ENCODE measurements at places on chromosomes 12 and 14.

DNA sequence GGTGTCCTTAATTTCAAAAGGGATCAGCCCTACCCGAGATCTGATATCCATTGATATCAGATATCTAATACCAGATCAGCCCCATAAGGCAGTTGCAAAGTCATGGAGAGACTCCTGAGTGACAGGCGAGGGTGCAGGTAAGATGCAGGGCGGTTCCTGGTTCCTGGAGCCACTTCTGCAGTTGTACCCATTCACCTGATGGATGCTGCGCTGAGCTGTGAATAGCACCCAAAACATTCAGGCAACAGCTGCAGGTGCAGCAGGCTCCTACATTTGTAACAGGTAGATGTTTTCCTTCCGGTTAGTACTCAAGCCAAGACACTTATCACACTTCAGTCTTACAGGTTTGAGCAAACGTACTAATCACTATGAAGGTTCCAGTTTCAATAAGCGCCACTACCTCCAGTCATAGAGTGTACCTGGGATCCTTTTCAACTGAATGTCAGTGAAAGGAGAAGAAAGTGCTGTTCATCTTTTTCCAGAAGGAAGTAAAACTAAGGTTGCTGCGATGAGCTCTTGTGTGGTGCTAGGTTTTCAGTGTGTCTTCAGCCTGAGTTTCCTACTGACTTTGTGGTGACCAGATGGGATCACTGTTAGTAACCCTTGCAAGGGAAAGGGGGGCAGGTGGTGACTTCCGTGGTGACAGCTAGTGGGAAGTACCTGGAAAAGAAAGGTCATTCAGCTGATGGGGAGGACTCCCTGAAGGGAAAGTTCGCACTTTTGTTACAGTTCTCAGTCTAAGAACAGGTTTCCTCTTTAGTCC, 1.9 kb downstream of the ATP6V0A2 start:
- H3K36me3 ChIP-seq = no peaks in the 10 kb centered on the region
- H3K27me3 ChIP-seq = no peaks in the 10 kb centered on the region
- peak overlapping the region; percentile 89 for H3K4me3 ChIP-seq
- DNase-seq = no peak
- no peak overlapping the region for H3K27ac ChIP-seq

- peaks cover 1% of the 10 kb centered on the region for H3K27me3 ChIP-seq
- H3K4me1 ChIP-seq = no peaks in the 10 kb centered on the region
- no peak overlapping the region for H3K4me3 ChIP-seq
- DNase-seq = no peak
Measured at GRCh38 chr12:117695956-117696355, 272.8 kb downstream of the KSR2 start.

- H3K4me1 ChIP-seq = peaks cover 2% of the 10 kb centered on the region
- no peak overlapping the region for H3K4me3 ChIP-seq
- H3K27me3 ChIP-seq = peaks cover 9% of the 10 kb centered on the region
Measured at GRCh38 chr12:128652136-128652751, 171.5 kb downstream of the SLC15A4 start.

DNA sequence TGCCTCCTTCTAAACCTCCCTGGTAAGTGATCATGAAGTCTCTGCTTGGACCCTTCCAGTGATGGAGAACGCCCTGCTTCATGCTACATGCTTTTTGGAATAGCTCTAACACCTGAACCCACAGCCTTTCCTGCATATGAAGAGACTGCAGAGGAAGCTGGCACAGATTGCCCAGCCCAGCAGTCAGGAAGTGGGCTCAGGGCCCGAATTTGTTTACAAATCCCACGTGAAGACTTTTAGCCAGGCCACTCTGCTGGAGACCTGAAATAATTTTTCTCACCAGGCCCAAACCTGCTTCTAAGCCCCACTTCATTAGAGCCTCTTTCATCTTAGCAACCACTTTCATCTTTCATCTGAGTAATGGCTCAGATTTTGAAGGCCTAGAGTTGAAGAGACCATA, 22.9 kb downstream of the RTN1 start:
- H3K4me1 ChIP-seq = peaks cover 9% of the 10 kb centered on the region
- DNase-seq = no peak
- H3K36me3 ChIP-seq = no peaks in the 10 kb centered on the region
- no peaks in the 10 kb centered on the region for H3K27me3 ChIP-seq
- H3K27ac ChIP-seq = no peak overlapping the region

- H3K36me3 ChIP-seq = no peaks in the 10 kb centered on the region
- H3K4me3 ChIP-seq = no peak overlapping the region
- peaks cover 9% of the 10 kb centered on the region for H3K27me3 ChIP-seq
Measured at GRCh38 chr12:55227643-55228042, 6.8 kb downstream of the OR10A7 start.

DNA sequence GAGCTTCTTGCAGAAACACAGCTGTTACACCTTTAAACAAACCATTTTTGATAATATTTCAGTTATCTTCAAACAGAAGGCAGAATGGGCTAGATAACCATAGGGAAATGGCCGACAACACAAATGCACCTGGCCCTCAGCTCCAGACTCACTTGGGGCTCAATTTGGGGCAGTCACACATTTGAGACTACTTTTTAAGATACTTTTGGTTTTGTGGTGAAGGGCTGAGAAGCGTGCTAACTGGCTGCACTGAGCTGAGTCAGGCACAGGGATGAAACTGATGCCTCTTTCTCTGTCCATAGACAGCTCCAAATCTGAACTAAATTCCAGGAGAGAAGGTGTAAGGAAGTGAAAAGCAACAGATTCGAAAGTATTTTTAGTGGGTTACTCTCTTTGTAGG, 18.5 kb upstream of the GRIP1 start:
- no peak overlapping the region for H3K4me3 ChIP-seq
- H3K36me3 ChIP-seq = no peaks in the 10 kb centered on the region
- peaks cover 3% of the 10 kb centered on the region for H3K27me3 ChIP-seq
- no peak for DNase-seq

- no peak overlapping the region for H3K27ac ChIP-seq
- H3K4me1 ChIP-seq = peaks cover 9% of the 10 kb centered on the region
- H3K36me3 ChIP-seq = no peaks in the 10 kb centered on the region
- peak overlapping the region; percentile 60 for H3K4me3 ChIP-seq
- peak; percentile 39 for DNase-seq
Measured at GRCh38 chr14:97025722-97026121, 228.5 kb downstream of the VRK1 start.

- H3K4me1 ChIP-seq = peaks cover 28% of the 10 kb centered on the region
- no peaks in the 10 kb centered on the region for H3K36me3 ChIP-seq
- no peak for DNase-seq
- H3K27me3 ChIP-seq = no peaks in the 10 kb centered on the region
- no peak overlapping the region for H3K4me3 ChIP-seq
Measured at GRCh38 chr12:92078167-92079053, 67.2 kb downstream of the BTG1 start.

GRCh38 chr14:80278293-80279023, 67.2 kb upstream of the DIO2 start:
- no peaks in the 10 kb centered on the region for H3K4me1 ChIP-seq
- no peak overlapping the region for H3K27ac ChIP-seq
- H3K36me3 ChIP-seq = no peaks in the 10 kb centered on the region
- no peak overlapping the region for H3K4me3 ChIP-seq

- no peaks in the 10 kb centered on the region for H3K4me1 ChIP-seq
- H3K4me3 ChIP-seq = no peak overlapping the region
- peaks cover 4% of the 10 kb centered on the region for H3K27me3 ChIP-seq
- no peaks in the 10 kb centered on the region for H3K36me3 ChIP-seq
- no peak overlapping the region for H3K27ac ChIP-seq
Measured at GRCh38 chr14:63296060-63296563, 22.6 kb downstream of the GPHB5 start.

DNA sequence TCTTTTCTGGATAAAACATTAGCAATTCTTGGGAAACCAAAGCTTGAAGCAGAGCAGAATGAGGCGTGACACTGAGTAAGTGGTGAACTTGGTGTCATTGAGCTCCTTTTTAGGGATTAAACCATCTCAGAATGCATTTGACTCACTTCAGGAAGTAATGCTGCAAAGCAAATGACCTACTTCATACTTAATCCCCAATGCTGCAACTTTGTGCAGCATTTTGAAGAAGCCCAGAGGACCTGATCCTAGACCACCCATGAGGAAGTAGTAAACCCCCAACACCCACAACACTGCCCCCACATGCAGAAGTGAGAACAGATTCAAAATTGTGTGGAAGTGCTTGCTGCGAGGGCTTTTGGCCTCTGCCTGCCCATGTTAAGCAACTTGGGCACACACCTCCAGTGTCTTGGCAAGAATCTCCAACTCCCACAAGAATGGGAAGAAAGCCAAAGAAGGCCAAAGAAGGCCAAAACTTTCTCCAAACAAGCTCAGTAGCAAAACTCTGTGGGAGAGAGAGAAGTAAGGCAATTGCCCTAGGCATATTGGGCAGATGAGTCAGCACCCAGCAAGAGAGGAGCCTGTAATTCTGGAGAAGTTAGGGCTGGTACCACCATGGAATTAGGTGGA, 69.2 kb upstream of the ETV6 start:
- no peak overlapping the region for H3K4me3 ChIP-seq
- no peak overlapping the region for H3K27ac ChIP-seq
- DNase-seq = no peak

DNA sequence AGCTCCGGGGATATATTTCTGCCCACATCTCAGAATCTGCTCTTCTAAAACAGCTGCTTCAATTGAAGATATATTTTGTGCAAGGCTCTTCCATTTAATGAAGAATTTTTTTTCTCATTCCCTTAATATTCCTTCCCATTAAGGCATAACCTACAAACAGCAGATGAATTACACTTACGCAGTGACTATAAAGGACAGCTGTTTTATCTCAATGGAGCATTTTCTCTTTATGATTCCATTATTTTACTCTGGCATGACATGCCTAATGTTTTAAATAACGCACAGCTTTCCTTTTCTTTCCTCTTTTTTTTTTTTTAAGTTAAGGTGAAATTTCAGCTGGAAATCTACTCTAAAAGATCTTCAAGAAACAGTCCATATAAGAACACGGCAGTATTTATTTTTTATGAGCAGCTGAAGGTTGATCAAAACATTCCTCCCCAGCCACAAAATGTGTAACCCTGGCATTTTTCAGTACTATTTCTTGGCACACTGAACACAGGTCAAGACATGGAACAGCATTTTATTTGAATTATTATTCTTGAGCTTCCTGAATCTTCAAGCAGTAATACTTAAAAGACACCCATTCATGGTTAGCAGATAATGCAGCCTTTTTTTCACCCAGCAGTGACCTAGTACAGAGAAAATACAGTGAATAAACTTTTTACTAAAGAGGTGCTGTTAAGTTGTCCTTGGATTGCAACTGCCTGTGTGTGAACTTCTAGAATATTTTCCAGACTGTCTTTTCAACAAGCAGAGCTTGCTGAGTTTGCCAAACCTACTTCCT, 118.1 kb upstream of the FOXN3 start:
- H3K27ac ChIP-seq = no peak overlapping the region
- H3K4me1 ChIP-seq = peaks cover 10% of the 10 kb centered on the region
- DNase-seq = no peak
- no peaks in the 10 kb centered on the region for H3K27me3 ChIP-seq
- H3K36me3 ChIP-seq = peaks cover 1% of the 10 kb centered on the region

DNA sequence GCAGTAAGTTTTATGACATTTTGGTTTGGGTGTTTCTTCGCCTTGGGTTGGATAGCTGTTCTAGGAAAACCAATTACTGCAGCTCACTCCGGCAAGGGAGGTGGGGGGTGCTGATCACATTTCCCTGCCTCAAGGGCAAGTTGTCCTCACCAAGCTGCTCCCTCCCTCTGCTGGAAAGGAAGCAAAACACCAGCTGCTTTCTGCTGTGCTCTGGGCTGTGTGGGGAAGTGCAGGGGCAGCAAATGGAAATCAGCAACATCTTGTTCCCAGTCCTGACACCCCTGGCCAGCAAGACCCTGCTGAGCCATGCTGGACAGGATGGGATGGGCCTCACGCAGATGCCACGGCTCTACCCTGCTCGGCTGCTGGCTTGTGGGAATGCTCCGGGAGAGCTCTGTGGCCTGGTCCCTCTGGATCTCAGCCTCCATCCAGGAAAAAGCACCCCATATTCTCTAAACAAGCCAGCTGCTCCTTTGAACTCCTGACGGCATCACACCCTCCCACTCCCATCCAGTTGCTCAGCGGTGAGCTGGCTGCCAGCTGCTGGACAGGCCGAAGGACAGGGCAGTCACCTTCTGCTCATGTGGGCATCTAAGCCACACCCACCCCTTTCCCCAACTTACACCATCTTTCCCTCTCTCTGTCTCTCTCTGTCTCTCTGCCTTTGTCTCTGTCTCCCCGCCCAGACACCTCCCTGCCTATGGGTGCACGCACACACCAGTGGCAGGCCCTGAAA, 52.4 kb upstream of the EIF5 start:
- H3K4me1 ChIP-seq = peaks cover 3% of the 10 kb centered on the region
- no peak overlapping the region for H3K27ac ChIP-seq
- DNase-seq = no peak

GRCh38 chr12:40313928-40314327, 89.1 kb downstream of the LRRK2 start:
- H3K4me3 ChIP-seq = no peak overlapping the region
- H3K27me3 ChIP-seq = no peaks in the 10 kb centered on the region
- DNase-seq = no peak
- H3K4me1 ChIP-seq = no peaks in the 10 kb centered on the region
- no peak overlapping the region for H3K27ac ChIP-seq
- H3K36me3 ChIP-seq = no peaks in the 10 kb centered on the region

GRCh38 chr14:92617581-92617980, 104.0 kb downstream of the RIN3 start:
- no peaks in the 10 kb centered on the region for H3K27me3 ChIP-seq
- peaks cover 5% of the 10 kb centered on the region for H3K36me3 ChIP-seq
- DNase-seq = no peak
- no peak overlapping the region for H3K27ac ChIP-seq
- no peak overlapping the region for H3K4me3 ChIP-seq

- peaks cover 5% of the 10 kb centered on the region for H3K4me1 ChIP-seq
- H3K27ac ChIP-seq = no peak overlapping the region
- peaks cover 3% of the 10 kb centered on the region for H3K27me3 ChIP-seq
Measured at GRCh38 chr12:64269161-64269560, 47.1 kb upstream of the KICS2 start.

DNA sequence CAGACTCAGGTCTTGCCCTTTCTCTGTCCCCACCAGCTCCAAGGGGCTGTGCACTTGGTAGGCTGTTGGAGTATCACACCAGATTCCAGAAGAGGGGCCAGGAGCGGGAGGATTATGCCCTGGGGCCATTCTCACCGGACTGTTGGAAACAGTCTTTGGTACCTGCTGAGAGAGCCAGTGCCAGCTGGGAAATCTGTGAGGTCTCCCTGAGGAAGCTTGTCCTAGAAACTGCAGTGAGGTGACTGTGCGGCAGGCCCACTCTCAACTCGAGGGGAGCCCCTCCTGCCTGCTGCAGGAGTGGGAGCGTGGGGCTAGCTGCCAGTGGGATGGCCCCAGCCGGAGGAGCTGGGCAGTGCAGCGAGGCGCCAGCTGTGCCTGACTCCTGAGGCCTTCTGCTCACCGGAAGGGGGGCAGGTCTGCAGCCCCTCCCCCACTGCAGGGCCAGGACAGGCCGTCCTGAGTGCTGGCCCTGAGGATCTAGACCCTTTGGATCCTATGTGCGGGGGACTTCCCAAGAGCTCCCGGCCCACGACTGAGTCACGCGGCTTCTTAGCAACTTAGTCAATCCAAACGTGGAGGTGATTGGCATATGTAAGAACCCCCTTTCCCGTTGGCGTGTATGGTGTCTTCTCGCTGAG, 295.2 kb downstream of the CACNA1C start:
- DNase-seq = no peak
- H3K27me3 ChIP-seq = peaks cover 34% of the 10 kb centered on the region
- no peaks in the 10 kb centered on the region for H3K36me3 ChIP-seq
- H3K27ac ChIP-seq = no peak overlapping the region
- no peaks in the 10 kb centered on the region for H3K4me1 ChIP-seq

All from progenitor cell of endocrine pancreas (in vitro differentiated cells).